Right ventricle myocardium superior (tissue), 1 donor: ENCODE measurements at places on chromosomes 12 and 14.

- no peak for DNase-seq
These were observed 540 bp downstream of the PAX9 start for GRCh38 chr14:36662258-36662542.

- DNase-seq = no peak
These were observed 2.8 kb downstream of the ZNF219 start for GRCh38 chr14:21095430-21096205.

DNA sequence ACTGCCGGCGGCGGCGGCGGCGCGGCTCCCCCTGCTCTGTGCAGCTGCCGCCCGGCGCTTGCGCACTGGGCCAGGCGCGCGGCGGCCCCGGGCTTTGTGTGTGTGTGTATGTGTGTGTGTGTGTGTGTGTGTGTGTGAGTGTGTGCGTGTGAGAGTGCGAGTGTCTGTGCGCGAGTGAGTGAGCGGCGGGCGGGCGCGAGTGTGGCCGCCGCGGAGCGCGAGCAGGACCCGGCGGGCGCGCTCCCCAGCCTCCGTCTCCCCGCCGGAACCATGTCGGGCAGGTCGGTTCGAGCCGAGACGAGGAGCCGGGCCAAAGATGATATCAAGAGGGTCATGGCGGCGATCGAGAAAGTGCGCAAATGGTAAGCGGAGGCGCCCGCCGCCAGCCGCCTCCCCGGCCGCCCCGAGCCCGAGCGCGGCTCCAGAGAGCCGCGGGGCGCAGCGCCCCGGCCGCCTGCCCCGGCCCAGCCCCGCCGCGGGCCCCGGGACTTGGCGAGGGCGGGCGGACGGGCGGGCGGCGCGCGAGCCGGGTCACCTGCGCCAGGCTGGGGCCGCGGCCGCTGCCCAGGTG, at the start of gene BCL7A:
Gene BCL7A (plus strand): TSS at position 63 of the 571 bp plus-strand sequence. CDS start 208 bp downstream, at position 271.
- DNase-seq = peak; percentile 81

DNA sequence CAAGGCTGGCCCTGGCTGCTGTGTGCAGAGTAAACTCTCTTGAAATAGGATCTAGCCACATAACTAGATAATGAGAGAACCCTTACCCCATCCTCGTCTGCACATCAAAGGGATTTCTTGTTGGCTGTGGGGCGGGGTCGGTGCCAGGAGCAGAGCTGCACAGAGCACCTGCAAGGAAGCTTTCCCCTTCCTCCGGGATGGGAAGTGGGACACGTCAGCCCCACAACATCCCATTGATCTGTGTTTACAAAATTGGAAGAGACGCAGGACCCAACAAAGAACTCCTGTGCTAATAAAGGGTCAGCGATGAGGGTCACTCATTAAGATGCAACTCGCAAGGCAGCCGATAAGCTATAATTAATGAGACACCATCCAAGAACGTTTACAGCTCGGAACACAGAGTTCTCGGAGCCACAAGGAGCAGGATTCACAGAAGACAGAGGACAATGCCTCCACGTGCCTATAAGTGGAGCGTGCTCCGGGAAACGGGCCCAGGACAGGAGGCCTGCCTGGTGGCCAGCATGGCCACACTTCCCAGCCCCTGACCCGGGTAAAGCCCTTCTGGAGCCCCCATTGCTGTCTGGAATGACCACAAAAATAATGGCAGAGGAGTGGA, 171.5 kb downstream of the SLC15A4 start:
- no peak for DNase-seq

- DNase-seq = peak; percentile 76
These were observed 307.6 kb upstream of the FBXO33 start for GRCh38 chr14:39739796-39740195.

DNA sequence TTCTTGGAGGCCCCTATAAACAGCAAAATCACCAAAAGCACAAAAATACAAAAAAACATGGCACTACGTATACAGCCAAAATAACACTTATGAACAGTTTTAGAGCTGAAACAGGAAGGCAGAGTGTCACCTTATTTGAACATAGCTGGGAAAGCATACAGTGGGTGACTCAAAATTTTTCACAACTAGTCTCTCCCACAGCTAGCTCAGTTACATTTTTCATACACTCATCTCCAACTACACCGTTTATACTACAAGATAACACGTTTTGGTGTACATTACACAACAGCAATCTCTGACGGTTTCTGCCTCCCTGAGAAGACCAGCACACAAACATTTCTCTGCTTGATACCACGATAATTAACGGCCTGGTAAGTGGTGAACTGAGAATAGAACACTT, 2.9 kb downstream of the RAD52 start:
- DNase-seq = no peak

DNA sequence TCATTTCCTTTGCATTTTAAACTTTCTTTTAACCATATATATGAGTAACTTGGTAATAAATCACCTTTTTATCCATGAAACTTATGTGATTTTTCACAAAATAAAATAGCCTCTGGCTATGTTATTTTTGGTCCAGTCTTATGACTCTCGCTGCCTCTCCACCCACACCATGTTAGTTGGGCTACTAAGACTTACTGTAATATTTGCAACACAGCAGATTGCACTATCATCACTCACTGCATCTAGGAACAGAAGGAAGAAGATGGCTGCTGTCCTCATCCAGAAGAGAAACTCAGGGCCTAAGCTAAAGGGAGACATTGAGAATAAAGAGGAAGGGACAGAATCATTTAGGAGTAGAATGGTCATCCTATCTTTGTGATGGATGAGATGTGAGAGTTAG, 12.6 kb upstream of the B4GALNT3 start:
- DNase-seq = no peak

DNA sequence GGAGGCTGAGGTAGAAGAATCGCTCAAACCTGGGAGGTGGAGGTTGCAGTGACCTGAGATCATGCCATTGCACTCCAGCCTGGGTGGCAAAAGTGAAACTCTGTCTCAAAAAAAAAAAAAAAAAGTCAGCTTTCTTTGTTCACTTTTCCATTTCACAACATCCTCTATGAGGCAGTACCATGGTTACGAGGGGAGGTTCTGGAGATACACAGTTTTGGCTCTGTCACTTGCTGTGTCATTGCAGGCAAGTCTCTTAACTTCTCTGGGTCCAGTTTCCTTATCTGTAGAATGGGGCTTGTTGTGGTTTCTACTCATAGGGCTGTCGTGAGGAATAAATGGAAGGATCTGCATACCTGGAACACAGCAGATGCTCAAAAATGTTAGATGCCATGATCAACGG, 75.6 kb upstream of the SLC24A4 start:
- DNase-seq = no peak

DNA sequence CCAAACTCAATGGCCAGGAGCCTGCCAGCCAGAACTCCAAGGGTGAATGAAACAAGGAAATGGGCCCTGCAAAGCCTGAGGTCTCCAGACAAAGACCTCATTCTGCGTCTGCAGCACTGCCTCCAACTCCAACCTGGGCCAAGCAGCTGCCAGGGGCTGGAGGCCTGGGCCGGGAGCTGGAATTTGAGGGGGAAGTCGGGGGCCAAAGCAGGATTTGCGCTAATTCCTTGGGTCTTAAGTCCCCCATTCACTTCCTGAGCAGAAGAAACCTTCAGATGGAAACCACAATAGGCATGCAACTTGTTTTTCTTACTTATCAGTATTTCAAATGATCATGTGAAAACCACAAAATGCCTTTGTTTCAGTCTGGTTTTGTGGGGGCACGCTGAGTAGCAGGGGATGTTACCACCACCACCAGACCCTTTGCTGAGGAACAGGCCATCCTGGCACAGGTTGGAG, 23.0 kb upstream of the TC2N start:
- no peak for DNase-seq

DNA sequence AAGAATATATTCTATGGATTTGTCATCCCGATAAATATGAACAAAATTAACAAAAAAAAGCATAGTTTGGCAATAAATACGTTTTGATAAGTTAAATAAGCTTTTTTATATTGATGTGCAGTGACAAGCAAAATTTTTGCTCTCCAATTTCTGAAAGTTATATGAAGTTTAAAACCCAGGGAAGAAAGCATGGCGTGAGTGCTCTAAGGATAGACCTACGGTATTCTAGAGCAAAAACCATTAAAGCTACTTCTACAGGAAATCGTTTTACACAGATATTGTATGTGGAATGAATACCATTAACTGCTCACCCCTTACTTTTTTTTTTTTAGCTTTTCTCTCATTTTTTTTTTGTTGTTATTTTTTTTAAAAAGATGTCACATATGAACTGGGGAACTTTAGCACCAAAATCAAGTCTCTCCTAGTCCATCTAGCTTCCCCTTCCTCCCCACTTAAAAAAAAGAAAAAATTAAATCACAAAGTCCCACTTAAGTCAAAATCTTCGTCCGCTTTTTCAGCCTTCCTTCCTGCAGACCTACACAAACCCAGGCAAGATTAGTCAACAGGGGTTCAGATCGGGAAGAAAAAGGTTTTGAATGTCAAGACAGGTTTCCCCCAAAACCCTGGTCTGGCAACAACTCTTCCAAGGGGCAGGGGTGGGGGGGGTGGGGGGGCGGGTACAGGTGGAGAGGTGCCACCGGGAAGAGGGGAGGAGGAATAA, 4.4 kb downstream of the ZFP36L1 start:
- DNase-seq = no peak

DNA sequence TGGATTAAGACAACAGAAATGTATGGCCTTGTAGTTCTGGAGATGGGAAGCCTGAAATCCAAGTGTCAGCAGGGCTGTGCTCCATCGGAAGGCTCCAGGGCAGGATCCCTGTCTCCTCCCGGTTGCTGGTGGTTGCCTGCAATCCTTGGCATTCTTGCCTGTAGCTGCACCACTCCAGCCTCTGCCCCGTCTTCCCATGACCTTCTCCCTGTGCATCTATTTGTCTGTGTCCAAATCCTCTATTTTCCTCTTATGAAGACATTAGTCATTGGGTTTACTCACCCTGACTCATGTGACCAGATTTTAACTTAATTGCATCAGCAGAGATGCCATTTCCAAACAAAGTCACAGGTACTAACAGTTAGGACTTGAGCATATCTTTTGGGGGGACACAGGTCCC, 15.1 kb downstream of the TUNAR start:
- DNase-seq = no peak

DNA sequence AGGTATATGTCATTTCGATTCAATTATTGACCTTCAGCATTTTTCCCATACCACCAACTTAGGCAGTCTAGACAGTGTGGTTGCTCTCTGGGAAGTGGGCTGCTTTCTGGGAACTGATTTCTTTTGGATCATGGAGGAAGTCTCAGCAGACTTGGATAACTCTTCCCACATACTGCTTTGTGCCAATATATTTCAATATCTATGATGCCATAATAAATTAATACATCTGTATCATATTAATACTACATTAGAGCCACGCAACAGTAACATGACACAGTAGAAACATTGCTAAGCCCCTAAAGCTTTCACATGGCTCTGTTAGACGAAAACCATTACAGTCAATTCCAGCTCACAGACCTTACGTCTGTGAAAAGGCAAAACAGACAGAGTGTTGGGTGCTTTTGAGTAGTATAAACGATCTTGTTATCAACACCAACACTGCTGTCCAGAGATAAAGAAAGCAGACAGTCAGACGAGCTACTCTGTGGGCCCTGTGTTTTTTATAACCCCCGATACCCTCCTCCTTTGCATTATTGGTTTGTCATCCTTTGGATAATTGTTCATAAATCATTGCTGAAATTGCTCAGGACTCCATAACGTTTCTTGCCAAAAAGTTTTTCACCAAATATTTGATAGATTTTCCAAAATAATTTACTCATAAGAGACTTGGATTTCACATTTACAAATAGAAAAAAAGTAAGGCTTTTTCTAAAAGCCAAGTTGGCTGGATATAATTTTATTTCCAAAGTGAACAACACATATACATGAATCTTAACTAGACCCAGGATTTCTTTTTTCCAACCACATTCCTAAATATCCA, 439.7 kb downstream of the ADAMTS20 start:
- no peak for DNase-seq

- DNase-seq = no peak
These were observed 15.6 kb downstream of the APOBEC1 start for GRCh38 chr12:7650091-7650490.

DNA sequence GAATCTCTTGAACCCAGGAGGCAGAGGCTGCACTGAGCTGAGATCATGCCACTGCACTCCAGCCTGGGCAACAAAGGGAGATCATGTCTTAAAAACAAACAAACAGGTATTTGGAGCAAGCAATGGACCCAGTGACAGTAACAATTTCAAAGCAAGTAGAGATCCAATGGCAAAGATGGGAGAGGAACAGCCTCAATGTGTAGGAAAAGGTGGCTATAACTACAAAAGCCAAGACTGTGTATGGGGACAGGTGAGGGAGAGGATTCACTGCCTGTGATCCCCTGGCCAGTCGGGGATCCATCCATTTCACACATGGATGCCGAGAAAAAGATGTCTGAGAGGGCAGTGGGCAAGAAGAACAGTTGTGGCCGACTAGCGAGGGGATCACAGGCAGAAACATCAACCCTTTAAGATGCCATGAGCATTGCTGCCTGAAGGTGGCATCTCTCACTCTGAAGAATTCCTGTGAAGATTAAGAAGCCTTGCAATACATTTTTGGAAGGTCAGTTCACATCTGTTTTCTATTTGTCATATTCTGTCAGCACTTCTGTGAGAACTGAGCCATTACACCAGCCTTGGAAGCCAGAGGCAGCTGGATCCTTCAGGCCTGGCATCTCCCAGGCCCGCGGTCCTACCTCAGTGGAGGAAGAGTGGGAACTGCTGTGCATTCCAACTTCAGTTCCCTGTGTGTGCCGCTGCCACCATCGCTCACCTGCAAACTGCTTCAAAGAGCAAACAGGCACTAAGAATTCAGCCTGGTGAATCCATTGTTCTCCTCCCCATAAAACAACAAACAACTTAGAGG, 54.5 kb upstream of the FRS2 start:
- peak; percentile 61 for DNase-seq

DNA sequence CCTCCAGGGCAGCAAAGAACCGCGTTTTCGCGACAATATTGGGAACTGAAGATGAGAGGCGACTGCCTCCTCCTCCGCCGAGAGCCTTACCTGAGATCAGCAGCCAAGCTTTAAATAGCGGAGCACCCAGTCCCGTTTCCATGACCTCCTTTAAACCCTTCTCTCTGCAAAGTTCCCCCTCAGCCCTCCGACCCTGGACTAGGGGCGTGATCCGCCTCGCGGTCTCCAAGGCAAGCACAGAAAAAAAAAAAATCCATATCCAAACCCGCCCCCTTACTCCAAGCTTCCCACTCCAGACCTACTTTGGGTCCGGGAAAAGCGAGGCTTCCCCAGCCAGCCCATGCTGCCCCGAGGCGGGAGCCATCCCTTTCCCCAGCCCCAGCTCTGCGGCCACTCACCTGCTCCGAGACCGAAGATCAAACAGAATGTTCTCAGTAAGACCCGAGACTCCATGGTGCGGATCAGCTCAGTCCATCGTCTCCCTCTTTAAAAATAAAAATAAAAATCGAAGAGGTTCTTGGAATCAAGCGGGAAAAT, 630 bp downstream of the NELL2 start:
- DNase-seq = no peak
